Activated CD8-positive, alpha-beta T cell treated with anti-CD3 and anti-CD28 coated beads, Interleukin-2, amount 10 ng/mL, durations not matched to agents 7 days and 5 days (primary cell): ENCODE measurements at places on chromosomes 6 and 20. TPM values are rescaled to one million over a fixed set of nuclear protein-coding genes. Genes with fewer than 3 reads are reported as not detected.

DNA sequence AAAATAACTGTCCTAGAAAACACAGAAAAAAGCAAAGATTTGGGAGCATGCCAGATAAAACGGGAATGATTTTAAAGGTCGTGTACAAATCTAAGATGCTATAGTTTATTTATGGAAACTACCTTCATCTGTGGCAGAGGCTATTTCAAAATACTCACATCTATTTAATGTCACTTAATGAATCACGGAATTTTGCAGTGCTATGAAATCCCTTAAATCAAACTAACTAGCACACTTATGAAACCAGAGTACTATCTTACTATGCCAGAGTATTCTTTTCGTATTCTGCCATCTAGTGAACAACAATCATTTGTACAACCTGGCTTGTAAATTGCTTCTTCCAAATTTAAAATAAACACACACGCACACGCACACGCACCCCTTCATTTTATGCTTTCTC, 77.9 kb upstream of the BMP5 start:
- no peak for DNase-seq

- no peak for DNase-seq
Observed at GRCh38 chr6:122620428-122620827, 10.2 kb downstream of the PKIB start.

DNA sequence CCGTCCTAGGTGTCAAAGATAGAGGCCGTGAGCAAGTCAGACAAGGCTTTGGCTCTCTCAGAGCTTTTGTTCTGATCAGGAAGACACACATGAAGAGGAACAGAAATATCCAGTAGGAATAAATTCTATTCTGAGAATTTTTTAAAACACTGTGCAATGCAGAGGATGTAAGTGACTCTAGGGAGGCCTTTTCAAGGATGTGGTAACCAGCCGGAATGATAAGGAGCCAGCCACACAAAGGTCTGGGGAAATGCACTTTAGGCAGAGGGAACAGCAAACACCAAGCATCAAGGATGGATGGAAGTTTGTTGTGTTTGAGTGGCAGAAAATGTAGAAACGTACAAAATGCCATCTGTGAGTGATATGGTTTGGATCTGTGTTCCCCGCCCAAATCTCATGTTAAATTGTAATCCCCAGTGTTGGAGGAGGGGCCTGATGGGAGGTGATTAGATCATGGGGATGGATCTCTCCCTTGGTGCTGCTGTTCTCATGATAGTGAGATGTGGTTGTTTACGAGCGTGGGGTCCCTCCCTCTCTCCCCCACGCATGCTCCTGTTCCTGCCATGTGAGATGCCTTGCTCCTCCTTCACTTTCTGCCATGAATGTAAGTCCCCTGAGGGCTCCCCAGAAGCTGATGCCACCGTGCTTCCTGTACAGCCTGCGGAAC, 93.6 kb upstream of the CDYL start:
- DNase-seq, result no peak

GRCh38 chr20:61525781-61526431, 273.8 kb downstream of the CDH4 start:
- no peak for DNase-seq

GRCh38 chr6:81565071-81565470, 187.4 kb downstream of the TENT5A start:
- no peak for DNase-seq

ATP6V1G2 gene
- total RNA-seq, result 2.5 TPM

BMP5 gene
- total RNA-seq, result not detected
